ENCODE measurements at places on chromosomes 3 and 15.
A peak's percentile ranks its signal among the peaks of the same experiment; 100 is the strongest.

- no peak for DNase-seq
Observed at GRCh38 chr3:15822281-15822680, 24.5 kb upstream of the ANKRD28 start.

DNA sequence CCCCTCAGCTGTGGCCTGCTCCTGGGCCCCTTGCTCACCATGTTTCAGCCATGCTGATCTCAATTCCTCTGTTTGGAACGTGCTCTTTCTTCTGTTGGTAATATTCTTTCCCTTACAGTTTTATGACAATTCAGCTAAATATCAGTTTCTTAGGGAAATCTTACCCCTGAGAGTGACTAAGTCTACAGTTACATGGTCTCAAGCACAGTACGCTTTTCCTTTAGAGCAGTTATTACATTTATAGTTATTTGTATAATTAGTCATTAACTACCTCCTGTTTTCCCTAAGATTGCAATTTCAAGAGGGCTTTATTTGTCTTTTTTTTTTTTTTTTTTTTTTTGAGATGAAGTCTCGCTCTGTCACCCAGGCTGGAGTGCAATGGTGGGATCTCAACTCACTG lies 23.5 kb downstream of the C3orf62 start:
- DNase-seq = no peak

- DNase-seq = no peak
Observed at GRCh38 chr15:52037889-52038505, 19.0 kb downstream of the MAPK6 start.

DNA sequence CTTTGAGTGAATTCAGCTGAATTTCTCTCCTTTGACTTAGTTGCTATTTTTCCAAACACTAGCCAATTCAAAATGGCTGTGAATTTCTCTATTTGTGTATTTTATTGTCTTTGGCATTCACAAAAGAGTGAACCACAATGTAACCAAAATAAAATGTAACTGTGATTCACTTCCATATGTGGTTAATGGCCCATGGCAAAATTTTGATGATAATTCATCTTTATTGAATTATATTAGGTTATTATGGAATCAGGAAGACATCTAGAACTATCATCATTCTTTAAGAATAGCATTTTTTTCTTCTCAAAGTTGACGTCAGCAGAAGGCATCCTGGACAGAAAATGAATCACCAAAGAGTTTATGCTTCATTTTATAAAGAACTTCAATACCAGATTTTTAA lies 705.3 kb upstream of the NAALADL2 start:
- DNase-seq = no peak

GRCh38 chr3:183527428-183528379 lies 27.8 kb downstream of the KLHL6 start:
- no peak for DNase-seq

DNA sequence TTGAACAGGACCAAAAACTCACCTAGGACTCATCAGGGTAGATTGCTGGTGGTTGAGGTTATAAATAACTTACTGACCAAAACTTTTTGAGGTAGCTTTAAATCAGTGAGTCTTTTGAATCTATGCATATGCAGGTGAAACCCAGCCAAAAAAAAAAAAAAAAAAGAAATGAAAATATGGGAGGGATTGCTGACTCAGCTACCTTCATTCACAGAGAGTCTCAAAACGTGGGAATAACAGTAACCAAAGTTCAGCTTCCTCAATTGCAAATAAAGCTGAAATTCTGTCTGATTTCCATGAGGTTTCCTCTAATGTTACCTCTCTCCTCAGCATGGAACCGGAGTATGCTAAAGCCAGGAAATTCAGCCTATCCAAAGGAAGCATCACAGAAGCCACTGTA lies 95.2 kb upstream of the SEMA6D start:
- no peak for DNase-seq

- DNase-seq = no peak
Observed at GRCh38 chr15:100559330-100559729, 30.6 kb upstream of the CERS3 start.

DNA sequence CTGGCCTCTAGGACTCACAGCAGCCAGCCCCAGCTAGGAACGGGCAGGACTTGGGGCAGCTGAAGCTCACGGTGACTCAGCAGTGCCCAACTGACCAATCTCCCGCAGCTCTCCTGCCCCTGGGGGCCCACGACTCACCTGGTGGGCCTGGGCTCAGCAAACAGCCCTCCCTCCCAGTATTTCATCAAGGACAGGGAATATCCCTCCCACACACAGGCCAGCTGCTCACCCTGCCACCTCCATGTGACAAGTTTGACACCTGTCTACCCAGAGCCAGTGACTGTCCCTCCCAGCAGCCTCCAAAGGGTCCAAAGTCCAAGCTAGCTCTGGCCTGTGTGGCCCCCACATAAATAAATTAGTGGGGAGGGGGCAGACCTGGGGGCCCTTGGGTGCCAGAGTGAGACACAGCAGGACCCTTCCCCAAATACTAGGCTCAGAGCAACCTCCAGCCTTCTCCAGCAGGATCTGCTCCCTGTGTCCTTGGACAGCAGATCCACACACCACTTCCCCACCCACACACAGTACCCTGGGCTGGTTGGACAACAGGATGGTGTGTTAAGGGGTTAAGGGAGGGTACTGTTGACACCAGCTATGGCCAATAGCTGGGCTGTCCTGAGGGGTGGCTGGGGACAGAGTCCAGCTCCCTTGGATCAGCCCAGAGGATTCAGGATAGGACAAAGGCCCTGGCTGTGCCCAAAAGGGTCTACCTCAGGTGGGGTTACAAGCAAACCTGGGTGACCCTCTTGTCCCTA lies 4.3 kb downstream of the GNAT1 start:
- no peak for DNase-seq

- DNase-seq = peak; percentile 51
Observed at GRCh38 chr15:77821188-77821958, 188.7 kb upstream of the LINGO1 start.

DNA sequence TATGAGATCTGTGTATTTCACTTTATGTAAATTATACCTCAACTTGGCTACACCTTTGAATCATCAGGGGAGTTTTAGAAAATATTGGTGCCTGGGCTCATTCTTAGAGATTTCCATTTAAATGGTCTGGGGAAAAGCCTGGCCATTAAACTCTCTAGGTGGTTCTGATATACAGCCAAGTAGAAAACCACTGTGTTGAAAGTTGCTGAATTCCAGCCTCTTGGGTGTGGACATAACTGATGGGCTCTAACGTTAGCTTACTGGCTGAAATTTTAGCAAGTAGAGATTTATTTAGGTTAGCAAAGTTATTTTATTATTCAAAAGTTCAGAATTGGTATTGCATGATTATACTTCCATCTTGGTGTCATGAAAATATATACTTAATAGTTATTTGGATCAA lies 84.1 kb downstream of the ATG7 start:
- no peak for DNase-seq

DNA sequence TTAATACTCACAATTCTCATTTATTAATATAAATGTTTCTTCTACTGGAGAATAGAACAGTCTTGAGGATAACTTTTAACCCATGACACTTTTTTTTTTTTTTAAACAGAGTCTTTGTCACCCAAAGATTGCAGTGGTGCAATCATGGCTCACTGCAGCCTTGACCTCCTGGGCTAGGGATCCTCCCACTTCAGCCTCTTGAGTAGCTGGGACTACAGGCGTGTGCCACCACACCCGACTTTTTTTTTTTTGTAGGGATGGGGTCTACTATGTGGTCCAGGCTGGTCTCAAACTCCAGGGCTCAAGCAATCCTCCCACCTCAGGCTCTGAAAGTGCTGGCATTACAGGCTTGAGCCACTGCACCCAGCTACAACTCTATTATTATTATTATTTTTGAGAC lies 34.5 kb downstream of the PIK3CB start:
- DNase-seq = no peak

DNA sequence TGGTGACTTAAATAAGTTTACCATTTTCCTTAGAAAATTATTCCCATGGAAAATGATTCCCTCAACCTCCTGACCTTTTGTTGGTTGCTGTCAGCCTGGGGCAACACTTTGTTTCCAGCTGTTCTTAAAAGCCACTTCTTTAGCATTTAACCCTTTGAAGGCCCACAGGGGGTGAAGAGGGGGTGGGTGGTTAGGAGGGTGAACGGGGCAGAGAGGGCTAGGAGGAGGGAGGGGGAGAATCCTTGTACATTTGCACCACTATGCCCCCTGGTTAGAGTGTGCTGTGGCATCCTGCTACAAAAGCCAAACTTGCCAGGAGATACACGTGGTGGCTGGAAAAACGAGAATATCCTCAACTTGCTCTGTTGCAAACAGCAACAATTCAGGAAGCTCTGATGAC lies 273.2 kb upstream of the RGMA start:
- DNase-seq = no peak

- no peak for DNase-seq
Observed at GRCh38 chr15:68885070-68885469, 45.3 kb upstream of the SPESP1 start.

- DNase-seq = no peak
Observed at GRCh38 chr3:13072600-13073325, 466 bp downstream of the IQSEC1 start.

- DNase-seq = no peak
Observed at GRCh38 chr15:68682330-68682729, 103.5 kb downstream of the CORO2B start.

- no peak for DNase-seq
Observed at GRCh38 chr3:35616346-35616745, 23.0 kb upstream of the ARPP21 start.

DNA sequence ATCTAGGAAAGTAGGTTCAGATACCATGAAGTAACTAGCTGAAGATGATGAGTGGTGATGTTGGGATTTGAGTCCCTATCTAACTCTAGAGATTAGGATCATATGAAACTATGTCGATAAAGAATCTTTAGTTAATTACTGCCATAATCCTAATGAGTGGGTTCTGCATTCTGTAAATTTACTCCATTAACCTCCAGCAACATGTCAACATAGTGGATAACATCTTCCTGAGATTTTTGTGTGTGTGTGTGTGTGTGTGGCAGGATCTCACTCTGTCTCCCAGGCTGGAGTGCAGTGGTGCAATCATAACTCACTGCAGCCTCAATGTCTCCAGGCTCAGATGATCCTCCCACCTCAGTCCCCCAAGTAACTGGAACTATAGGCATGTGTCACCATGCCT lies 272.9 kb upstream of the DPH6 start:
- no peak for DNase-seq

- DNase-seq = no peak
Observed at GRCh38 chr3:23740517-23740965, 65.2 kb upstream of the UBE2E1 start.

DNA sequence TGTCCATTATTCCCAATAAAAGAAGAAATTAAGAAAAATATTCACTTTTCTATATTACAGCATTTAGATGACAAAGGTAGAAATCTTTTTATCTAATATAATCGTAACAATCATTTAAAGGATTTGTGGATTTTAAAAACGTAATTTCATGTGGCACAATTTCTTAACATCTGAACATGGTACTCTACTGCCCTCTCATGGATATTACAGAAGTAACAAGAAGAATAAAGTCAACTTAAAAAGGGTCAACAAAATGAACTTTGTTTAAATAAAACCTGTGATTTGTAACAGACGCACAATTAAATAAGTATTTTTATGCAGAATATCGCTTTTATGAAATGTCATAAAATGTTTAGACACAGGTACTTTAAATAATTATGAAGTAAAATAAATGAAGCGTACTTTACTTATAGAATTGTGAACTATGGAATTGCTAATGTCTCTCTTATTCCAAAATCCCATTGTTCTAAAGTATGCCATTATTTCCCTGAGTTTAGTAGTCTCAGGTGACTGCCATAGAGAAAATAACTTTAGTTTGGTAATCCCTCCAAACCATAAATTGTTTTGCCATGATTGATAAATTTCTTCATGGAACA lies 366.8 kb upstream of the ZNF385D start:
- no peak for DNase-seq

DNA sequence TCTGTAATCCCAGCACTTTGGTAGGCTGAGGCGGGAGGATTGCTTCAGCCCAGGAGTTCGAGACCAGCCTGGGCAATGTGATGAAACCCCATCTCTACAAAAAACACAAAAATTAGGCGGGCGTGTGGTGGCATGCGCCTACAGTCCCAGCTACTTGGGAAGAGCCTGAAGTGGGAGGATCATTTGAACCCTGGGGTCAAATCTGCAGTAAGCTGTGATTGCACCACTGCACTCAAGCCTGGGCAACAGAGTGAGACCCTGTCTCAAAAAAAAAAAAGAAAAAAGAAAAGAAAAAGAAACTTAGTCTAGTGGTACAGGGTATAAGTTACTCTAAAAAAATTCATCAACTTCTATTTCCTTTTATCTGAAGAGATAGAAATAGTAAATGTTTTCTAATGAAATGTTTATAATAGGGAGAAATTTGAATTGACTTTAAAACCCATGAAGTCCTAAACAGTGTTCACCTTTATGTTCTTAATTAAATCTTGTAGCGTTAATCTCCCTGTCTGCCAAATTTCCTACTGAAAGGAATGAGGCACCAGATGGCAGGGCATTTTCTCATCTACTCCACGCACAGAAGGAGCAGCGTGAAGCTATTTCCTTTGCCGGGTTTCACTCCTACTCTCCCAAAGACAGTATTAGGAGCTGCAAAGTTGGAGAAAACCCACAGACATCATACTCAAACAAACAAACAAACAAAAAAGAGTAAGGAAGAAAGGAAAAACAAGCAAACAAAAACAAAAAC lies 1.9 kb downstream of the PCLAF start:
- no peak for DNase-seq

DNA sequence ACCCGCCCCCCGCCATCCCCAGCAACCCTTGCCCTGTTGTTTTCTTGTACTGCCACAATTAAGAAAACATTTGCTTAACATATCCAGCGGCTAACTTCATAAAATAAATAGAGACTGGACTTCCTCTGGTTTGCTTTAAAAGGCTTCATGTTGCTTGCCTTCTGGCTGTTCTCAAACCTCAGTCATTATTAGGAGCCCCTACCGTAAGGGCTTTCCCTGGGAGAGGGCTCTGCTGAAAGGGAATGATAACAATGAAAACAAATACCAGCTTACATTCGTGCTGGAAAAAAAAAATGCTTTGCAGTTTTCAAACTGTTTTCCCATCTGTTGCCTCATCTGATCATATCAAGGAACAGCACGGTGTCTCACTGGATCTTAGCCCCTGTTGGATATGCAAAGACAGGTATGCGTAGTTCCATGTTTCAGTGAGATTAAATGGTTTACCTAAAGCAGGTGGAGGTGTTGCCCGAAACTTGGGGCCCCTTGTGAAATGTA lies 77.2 kb upstream of the VGLL4 start:
- DNase-seq = no peak

GRCh38 chr3:97009427-97010019 lies 195.1 kb downstream of the EPHA6 start:
- DNase-seq = no peak

DNA sequence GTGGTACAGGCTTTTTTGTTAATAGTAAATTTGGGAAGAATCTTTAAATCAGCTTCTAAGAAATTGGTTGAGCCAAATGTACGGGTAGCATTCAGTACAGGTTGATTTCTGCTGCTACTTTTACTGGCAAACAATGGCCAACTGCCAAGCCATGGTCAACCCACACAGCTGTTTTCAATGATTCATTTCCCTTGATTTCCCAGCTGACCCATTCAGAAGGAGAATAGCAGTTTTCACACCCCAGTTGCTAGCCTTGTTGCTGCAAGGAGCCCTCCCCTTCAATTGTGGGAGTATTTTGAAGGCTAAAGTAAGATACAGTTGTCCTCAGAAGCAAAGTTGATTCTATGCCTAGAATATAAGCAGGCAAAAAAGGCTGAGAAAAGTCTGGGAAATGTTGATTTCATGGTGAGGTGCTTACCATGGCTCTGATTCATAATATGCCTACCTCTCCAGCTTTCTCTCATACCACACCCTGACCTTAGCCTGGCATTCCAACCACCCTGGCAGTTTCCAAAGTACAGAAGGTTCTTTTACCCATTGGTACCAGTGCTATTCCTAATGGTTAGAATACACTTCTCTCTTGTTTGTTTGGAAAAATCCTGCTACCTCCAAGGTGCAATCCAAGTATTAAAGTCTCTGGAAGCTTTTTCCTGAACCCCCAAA lies 320.3 kb upstream of the TGFBR2 start:
- peak; percentile 34 for DNase-seq
